Activated CD8-positive, alpha-beta T cell treated with anti-CD3 and anti-CD28 coated beads for 36 hours (primary cell): ENCODE measurements at places on chromosomes 3 and 15. TPM values are rescaled to one million over a fixed set of nuclear protein-coding genes. Genes with fewer than 3 reads are reported as not detected.
A peak's percentile ranks its signal among the peaks of the same experiment; 100 is the strongest.

Gene SLC2A2
- total RNA-seq = not detected

Gene TM4SF18
- total RNA-seq = not detected

Gene P2RY1
- 1.7 TPM for total RNA-seq

DNA sequence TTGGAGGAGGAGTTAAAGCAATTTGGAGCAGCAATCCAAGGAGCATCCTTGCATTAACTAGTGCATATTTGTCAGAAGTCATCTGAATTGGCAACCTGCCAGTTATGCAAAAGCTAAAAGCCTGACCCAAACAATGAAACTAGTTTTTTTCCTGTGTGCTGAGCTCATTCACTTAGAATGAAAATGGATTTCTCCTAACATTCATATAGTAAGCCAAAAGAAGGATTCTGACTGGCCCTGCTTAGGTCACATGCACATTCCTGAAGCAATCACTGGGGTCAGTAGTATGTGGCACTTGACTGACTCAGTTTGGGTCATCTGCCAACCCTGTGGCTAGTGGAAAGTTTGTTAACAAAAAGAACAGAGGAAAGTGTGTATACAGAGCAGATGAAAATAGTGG lies 30.5 kb downstream of the OXSM start:
- H3K36me3 ChIP-seq = no peaks in the 10 kb centered on the region
- H3K27me3 ChIP-seq = peaks cover under 1% of the 10 kb centered on the region
- no peak overlapping the region for H3K4me3 ChIP-seq
- peaks cover 4% of the 10 kb centered on the region for H3K4me1 ChIP-seq

DNA sequence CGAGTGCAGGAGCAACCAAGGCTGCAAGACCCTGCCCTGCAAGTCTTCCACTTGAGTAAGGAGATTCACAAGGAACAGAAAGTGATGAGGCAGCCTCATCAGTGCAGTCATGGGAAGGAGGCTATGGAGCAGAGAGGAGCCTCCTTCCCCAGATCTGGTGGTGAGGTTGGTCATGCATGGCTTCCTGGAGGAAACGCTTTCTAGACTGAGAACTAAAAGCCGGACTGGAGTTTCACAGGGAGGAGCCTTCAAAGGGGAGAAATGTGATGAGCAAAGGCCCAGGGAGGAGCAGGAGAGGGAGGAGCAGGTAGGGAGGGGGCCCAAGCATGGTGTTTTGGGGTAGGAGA lies 139.9 kb downstream of the SRGAP3 start:
- H3K4me1 ChIP-seq = no peaks in the 10 kb centered on the region
- H3K27me3 ChIP-seq = no peaks in the 10 kb centered on the region
- no peak for DNase-seq
- H3K27ac ChIP-seq = no peak overlapping the region
- H3K36me3 ChIP-seq = no peaks in the 10 kb centered on the region
- no peak overlapping the region for H3K4me3 ChIP-seq

GRCh38 chr3:146160321-146160963 lies 542 bp downstream of the PLOD2 start:
- no peak overlapping the region for H3K27ac ChIP-seq
- peak; percentile 51 for DNase-seq
- H3K27me3 ChIP-seq = peaks cover 41% of the 10 kb centered on the region
- no peaks in the 10 kb centered on the region for H3K36me3 ChIP-seq

DNA sequence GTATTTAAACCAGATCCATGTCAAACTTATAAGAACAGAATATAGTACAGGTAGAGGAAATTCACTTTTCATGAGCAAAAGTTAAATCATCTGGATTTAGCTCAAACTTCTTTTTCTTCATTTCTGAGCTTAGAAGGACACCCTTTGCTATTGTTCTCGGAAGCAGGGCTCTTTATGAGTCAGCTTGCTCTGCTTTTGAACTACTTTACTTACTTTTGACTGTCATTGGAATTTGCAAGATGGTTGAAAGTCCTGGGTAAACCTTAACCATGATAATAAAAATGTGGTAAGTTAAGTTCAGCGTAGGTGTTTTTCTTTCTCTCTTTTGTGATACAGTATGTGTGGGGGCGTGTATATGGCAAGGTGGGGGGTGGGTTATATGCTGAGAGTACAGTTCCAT lies 312.7 kb upstream of the DPH6 start:
- H3K36me3 ChIP-seq = no peaks in the 10 kb centered on the region
- DNase-seq = no peak
- no peak overlapping the region for H3K4me3 ChIP-seq
